ENCODE measurements at places on chromosomes 2 and 18.

GRCh38 chr18:25517881-25518715 is 166.1 kb upstream of the ZNF521 start:
- no peak for DNase-seq

DNA sequence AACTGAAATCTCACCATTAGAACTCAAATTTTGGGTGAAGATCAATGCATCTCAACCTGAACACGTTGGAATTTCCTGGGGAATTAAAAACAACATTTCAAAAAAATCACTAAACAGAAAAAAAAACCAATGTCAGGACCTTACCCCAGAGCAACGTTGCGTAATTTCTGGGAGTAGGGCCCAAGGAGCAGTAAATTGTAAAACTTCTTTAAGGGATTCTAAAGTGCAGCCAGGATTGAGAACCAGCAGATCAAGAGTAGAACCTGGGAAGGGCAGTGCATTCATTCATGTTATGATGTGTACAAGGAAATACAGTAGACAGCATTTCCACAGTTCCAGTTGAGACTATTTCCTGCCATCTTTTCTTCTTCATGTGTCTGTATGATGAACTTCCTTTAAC is 56.9 kb downstream of the RHBDD1 start:
- no peak for DNase-seq

DNA sequence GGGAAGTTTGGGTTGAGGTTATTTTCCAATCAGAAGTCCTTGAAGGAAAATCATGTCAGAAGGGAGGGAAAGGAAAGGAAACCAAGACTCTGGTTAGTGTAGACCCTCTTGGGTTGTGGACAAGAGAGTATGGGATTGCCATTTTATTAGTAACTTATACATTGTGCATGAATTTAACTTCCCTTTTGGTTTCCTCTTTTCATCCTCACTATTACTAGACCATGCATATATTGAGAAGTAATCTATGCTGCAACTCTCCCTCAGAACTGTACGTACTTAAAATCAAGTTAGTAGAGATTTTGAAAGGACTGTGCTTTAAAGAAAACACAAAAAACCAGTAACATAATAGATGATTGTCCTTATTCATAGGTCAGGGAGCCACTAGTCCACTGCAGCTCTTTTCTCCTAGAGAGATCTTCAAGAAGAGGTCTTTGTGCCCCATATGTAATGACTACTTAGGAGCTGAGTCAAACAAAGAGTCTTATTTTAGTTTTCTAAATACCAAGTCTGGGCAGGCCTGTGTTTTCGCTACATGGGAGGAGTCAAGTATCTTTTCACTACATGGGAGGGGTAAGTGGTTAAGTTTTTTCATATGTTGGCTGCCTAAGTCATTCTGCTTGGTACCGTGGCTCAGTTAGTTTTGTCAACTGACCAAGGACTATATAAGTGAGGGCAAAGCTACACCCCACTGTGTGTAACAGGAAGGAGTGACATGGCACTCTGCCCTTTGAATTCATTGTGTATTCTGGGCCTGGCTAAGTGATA is 25.2 kb upstream of the FAM117B start:
- DNase-seq = no peak

- no peak for DNase-seq
These were observed 75.0 kb upstream of the RBM44 start for GRCh38 chr2:237723602-237724001.

GRCh38 chr2:174773215-174773614 is 8.9 kb upstream of the CHRNA1 start:
- DNase-seq = no peak

DNA sequence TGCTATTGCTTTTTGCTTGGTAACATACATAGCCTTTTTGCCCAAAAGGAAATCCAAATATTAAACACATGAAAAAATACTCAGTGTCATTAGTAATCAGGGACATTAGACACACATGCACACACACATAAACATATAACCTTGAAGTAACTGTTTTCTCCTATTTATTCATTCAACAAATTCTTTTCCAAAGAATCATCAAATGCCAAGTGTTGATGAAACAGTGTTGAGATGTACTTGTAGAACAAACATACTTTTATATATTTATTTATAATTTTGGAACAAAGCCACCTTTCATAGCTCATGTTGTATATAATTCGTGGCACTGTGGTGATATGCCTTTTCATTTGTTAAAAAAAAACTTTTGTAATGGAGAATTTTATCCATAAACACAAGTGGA is 81.0 kb downstream of the APLF start:
- no peak for DNase-seq

DNA sequence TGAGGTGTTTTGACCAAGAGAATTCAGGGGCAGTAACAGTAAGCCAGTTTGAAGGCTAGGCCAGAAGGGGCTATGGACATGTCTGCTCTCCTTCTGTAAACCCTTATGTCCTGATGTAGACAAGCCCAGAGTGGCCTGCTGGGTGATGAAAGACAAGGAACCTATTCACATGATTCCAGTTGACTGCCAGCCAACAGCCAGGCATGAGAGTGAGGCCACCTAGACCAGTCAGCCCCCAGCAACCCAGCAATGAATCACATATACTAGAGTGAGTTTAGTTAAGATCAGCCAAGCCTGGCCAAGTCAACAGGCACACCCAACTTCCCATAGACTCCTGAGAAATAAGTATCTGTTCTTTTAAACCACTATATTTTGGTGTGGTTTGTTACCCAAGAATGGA is 1889.7 kb upstream of the CELF4 start:
- no peak for DNase-seq

DNA sequence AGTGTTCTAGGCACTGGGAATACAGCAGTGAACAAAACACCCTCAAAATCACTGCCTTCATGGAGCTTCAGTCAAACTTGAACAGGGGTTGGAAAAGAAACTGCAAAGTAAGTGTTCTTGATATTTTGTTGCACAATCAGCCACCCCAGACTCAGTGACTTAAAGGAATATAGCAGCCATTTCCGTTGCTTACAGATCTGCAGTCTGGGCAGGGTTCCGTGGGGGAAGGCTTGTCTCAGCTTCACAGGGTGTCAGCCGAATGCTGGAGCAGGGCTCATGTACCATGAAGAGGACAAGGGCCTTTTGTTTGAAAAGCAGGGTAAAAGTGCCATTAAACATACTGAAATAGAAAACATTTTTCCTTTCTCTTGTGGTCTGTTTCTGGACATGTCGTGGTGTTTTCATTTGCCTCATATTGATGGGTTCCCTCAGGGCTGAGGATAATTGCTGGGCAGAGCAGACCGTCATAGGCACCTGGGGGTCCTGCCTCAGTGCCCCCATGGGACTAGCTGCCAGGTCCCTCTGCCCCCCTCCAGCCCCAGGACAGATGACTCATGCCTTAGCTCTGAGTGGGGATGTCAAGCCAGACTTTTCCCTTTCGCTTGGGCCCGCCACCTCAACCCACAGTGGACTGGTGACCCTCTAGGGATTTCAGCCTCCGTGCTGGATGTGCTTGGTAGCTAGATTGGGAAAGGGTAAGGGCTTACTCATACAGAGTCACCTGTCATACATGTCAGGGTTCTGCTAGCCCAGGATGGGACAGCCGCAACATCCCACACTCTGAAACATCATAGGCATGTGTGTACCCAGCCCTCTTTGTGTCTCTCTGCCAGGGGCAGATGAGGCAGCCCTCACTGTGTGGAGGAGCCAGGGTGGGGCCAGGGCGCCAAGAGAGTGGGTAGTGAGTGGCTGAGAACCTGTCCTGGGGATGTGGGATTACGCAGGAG is 96.5 kb downstream of the PTPRM start:
- no peak for DNase-seq

GRCh38 chr2:85470850-85471800 is 52.6 kb downstream of the SH2D6 start:
- peak; percentile 65 for DNase-seq

DNA sequence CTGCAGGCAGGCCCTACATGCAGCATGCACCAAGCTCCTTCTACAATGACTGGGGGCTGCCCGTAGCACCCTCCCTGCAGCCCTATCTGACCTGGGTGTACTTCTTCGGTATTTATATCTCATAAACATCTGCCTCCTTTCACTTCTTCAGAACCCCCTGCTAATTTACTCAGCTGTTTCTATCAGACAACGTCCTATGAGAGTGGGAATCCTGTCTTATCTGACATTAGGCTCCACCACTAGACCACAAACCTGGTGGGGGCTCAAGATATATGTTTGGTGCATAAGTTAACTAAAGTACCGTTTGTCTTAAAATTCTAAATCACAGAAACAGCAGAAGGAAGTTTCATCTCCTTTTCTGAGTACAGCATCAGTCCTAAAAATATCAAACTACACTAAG is 10.6 kb downstream of the HSBP1L1 start:
- DNase-seq = no peak

DNA sequence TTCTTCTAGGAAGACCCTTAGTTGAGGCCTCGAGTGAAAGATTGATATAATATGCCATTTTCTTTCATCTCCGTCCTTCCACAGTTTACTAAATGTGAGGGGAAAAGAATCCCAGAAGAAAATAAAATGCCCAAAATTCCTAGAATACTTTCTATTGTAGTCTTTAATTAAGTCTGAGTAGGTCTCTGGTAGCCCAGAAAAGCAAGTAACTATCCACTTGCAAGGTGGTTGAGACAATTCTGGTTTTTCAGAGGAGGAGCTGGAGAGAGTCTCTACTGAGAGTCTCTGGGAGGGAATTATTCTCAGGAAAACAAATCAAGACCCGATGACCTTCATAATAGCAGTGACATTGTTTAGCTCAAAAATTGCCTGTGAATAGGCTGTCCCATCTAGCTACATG is 63.9 kb upstream of the TTC39C start:
- no peak for DNase-seq

DNA sequence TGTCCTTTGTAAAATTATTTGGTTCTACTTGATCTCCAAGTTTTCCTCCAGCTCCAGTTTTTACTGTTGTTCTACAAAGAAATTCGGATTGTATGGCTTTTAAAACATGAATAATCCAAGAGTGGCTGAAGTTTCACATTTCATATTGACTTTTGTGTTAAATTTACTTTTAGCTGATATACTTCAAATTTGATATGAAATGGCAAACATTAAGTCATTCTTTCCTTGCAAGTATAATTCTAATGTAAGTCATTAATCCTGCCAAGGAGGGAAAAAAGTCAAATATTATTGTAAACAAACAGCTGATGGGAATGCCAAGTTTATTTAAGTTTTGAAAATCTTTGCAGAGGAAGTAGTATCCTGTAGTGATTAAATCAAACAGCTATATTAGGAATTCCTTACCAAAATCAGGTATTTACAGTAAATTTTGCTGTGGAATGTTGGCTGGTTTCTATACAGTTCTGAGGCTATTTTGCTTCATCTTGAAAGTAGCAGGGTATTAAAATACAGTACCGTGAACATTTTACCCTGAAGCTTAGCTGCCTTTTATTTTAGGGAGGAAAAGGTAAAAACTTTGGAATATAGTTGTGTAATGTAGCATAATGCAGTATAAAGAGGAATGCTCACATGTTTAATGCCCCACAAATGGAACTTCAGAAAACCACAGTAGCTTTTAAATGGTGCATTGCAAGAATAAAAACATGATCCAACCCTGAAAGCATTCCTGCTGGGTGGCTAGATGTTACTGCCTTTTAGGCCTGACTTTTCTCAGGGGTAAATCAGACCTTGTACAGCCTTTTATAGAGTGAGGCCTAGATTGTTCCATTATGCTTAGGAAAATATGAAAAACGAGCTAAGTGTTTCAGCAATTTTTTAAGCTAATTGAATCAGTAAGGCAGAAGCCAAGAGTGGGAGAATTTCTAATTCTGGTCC is 62.7 kb upstream of the NT5C1B start:
- no peak for DNase-seq

GRCh38 chr2:2318949-2319348 is 12.1 kb downstream of the MYT1L start:
- no peak for DNase-seq

Measured in liver (tissue), 10 donors.